ENCODE measurements at places on chromosomes 2 and 18. TPM values are rescaled to one million over a fixed set of nuclear protein-coding genes. Genes with fewer than 3 reads are reported as not detected.

DNA sequence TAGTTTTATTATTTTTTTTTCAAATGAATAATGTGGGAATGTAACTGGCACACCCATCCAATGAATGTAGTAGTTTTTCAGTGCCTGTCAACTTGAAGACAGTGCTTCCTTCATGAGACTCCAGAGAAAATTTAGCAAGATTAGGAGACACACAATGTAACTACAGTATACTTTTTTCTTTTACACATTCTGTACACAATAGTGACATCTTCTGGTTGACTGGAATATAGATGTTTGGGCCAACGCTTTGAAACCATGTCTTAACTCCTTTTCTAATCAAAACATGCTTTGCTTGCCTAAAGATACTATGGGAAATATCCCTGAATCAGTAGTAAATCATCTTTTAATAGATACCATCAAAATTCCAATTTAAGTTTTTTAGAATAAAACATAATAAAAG is 229.5 kb upstream of the ZC3H15 start:
- DNase-seq, result peak; percentile 60

- no peak for DNase-seq
Observed at GRCh38 chr18:79900610-79901570, 50.6 kb downstream of the SLC66A2 start.

- DNase-seq, result no peak
Observed at GRCh38 chr18:2448565-2449151, 122.6 kb downstream of the METTL4 start.

DNA sequence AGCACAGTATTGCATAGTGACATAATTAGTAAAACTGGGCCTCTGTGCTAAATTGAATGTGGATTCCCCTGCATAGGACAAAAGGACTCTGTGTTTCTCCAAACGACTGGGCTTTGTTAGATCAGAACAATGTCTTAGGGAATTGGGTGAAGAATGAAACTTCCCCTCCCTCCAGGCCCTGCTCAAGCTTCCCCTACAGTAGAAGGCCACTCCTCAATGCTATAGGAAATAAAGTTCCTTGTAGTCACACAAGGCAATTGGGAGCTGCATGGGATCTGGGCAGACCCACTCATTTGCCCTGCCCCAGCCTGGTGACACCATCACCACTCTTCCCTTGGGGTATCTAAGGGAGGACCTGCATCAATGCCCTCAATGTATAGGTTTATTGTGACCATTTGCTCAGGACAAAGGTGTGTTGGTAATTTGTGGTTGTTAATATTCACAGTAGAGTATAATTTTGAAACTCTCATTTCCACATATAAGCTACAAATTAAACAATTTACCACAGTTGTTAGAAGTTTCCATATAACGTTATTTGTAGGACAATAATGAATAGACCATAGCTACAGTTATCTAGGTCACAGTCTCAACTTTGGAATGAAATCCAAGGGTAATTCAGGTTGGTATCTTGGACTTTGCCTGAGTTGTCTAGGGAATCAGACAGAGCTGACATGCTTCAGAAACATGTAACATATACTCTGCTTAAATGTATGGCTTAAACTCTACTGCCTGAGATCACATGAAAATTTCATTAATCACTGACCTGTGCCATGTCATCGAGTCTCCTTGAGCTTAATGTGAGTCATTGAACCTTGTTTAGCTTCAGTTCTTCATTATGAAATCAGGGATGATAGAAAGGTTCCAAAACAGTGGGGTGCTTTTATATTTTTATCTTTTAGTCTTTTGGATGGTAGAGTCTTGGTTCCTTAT is 64.8 kb upstream of the DARS1 start:
- no peak for DNase-seq

GRCh38 chr2:130393318-130393910 is 37.6 kb downstream of the PTPN18 start:
- DNase-seq, result no peak

- DNase-seq, result no peak
Observed at GRCh38 chr18:65411061-65411460, 339.8 kb upstream of the CDH7 start.

DNA sequence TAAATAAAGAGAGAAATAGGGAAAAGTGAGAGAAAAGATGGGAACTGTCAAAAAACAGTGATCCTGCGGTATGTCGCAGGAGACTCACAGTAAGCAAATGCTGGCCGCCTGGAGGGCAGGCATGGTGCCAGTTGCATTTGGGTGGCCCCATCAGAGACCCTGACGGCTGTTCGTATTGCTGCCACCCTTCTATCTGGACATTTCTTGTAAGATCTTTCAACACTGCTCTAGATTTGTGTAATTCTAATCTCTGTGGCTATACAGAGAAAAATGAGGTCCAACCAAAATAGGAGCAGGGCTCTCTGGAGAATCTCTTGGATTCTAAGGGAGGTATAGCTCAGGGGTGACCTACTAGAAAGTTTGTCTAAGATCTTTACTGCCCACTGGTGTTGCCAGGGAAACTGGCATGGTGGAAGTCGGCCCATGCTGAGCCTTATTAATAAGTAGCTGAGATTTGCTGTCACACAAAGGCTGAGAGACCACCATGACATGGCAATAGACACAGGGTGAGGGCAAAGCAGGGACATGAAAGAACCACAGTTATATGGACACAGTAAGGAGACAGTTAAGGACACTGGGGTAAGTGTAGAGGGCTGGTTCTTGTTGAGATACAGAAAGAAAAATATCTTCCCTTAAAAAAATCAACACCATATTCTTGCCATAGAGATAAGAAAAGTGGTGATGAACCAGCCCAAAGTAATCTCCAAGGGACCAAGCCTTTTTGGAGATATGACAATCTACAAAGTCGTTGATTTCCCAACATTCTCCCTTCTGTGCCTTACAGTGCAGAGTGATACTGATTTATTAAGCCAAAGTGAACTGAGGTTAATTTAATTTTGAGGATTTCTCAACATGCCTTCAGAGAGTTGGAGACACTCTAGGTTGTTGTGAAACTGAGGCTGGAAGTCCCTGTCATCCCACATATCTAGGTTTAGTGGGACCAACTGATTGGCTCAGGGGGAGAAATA is 26.4 kb upstream of the FZD7 start:
- DNase-seq, result no peak

ANKRD30B gene
- 1.1 TPM for total RNA-seq

KCNF1 gene
- total RNA-seq, result 0.19 TPM

DNA sequence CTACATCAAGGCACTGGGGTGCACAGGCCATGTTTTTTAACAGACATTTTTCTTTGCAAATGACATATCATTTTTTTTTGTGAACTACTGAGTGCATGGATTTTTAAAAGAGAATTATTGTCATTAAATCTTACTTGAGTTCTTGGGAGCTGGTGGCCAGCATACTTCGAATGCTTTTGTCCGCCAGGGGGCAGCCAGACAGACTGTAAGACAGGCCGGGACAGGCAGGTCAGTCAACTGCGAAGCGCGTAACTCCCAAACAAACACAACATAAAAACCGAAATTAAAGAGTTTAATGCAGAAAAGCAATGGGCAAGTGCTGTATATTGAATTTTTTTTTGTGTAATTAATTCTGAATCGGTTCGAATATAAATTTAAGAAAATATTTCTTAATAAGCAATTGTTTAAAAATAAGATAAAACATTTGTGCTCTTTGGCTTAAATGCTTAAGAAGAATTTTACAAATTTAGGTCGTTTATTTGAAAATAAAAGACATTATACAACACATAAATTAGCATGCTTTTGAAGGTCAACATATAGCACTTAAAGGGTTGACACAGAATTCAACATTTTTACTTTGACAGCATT is 142.2 kb upstream of the PXDN start:
- peak; percentile 40 for DNase-seq

GRCh38 chr2:144434425-144435222 is 85.3 kb downstream of the ZEB2 start:
- DNase-seq, result no peak

GRCh38 chr18:2027016-2027415 is 544.3 kb downstream of the METTL4 start:
- no peak for DNase-seq

DNA sequence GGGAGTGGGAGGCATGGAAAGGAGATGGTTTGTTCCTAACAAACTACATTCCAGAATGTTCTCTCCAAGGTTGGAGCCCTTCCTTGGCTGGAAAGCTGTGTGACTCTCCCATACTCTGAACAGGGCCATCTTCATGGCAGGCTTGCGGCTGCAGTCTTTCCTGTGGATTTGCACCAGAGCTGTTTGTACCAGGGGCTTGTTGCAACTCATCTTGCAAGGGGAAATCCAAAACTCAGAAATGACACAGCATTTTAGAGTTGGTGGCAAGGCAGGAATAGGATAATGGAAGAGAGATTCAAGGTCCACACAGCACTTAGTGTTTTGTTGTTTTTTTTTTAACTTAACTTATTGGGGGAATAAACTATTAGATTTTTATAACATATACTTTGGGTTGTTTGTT is 73.7 kb upstream of the ZNF516 start:
- no peak for DNase-seq

DNA sequence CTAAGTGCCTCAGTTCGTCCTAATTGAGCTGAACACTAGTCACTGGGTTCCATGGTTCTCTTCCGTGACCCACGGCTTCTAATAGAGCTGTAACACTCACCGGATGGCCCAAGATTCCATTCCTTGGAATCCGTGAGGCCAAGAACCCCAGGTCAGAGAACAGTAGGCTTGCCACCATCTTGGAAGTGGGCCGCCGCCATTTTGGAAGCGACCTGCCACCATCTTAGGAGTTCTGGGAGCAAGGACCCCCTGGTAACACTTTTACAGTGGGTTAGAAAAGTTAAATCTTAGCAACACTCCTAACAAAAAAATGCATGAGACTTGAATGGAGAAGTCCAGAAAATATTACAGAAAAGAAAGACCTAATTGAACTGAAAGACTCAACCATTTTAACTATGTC is 84.5 kb downstream of the TMEM18 start:
- DNase-seq, result no peak

- DNase-seq, result no peak
Observed at GRCh38 chr2:44242904-44243303, 32.4 kb upstream of the SLC3A1 start.

GRCh38 chr2:224574423-224575084 is 10.6 kb downstream of the CUL3 start:
- DNase-seq, result no peak

REEP1 gene
- 0.52 TPM for total RNA-seq

DNA sequence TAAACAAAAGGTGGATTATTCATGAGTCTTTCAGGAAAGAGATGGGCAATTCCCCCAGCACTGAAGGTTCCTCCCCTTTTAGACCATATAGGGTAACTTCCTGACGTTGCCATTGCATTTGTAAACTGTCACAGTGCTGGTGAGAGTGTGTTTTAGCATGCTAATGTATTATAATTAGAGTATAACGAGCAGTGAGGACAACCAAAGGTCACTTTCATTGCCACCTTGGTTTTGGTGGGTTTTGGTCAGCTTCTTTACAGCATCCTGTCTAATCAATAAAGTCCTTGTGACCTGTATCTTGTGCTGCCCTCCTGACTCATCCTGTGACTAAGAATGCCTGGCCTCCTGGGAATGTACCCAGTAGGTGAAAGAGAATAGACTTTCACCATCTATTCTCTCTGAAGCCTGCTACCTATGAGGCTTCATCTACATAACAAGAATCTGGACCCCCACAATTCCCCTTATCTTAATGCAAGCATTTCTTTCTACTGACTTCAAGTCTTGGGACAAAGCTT is 148.7 kb downstream of the CABLES1 start:
- peak; percentile 49 for DNase-seq

TYW5 gene
- total RNA-seq, result 4.4 TPM

CYS1 gene
- total RNA-seq, result 0.13 TPM

DNA sequence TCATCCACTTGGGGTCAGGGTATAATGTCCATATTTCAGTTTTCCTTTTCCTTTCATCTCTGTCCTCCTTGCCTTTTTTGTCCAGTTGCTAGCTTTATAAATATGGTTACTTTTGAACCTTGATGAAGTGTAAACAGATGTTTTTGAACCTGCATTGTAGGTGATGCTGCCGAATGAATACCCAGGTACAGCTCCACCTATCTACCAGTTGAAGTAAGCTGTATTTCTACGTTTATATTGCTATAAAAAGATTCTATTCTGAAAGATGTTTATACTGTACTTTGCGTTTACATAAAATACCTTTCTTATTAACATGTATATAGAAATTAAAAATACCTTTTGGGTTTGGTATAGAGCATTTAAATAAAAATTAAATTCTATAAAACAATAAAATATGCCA is 2.2 kb downstream of the IMPACT start:
- DNase-seq, result no peak

KCNS3 gene
- 1.1 TPM for total RNA-seq

EMX1 gene
- total RNA-seq, result not detected

DNA sequence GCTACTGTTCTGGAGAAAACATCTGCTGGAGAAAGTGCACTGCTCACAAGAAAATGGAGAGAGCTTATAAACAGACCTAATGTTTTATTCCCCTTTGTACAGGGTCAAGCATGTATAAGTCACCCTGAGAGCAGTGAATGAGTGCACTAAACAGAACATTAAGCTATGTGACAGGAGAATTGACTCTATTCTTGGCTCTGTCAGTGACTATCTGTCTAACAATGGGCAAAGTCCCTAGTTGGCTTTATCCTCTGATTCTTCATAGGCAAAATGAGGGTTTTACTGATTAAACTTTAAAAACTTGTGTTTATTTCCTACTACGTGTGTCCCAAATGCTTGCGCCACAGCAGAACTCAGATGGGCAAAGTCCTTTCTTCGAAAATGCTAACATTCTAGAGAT is 655.1 kb upstream of the SLC39A10 start:
- DNase-seq, result no peak

SLC9A4 gene
- total RNA-seq, result 0.06 TPM

GPR155 gene
- 156 TPM for total RNA-seq

- no peak for DNase-seq
Observed at GRCh38 chr2:23837871-23838270, 89.1 kb downstream of the ATAD2B start.

DNA sequence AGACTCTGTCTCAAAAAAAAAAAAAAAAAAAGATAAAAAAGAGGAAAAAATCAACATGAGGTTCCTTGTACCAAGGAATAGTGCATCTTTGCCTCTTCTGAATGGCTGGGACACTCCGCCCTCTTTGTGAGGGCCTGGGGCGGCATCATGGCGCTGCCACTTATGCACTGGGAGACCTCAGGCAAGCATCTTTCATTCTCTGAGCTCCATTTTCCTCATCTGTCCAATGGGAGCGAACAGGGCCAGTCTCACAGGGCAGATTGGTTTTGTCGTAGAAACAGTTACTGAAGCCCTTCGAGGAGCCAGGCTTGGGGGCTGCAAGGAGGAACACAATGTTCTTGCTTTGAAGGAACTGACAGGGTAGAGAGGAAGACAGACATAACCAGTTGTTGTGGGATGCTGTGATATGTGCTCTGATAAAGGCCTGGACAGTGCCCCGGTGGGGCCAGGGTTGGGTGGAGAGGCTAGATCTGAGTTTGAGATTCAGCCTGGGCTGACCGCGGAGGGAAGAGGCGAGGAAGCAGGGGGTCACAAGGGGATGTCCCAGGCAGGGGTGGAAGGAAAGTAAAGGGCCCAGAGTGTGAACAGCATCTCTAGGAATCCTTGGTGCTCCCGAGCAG is 14.1 kb downstream of the ZFP36L2 start:
- DNase-seq, result no peak

- no peak for DNase-seq
Observed at GRCh38 chr2:187011206-187011832, 162.3 kb upstream of the ZSWIM2 start.

Measured in LHCN-M2 (cell line).